Activated naive CD4-positive, alpha-beta T cell (primary cell): ENCODE measurements at places on chromosomes 7 and 10.
A peak's percentile ranks its signal among the peaks of the same experiment; 100 is the strongest.

GRCh38 chr10:75512203-75512933 lies 80.9 kb downstream of the LRMDA start:
- DNase-seq: no peak

DNA sequence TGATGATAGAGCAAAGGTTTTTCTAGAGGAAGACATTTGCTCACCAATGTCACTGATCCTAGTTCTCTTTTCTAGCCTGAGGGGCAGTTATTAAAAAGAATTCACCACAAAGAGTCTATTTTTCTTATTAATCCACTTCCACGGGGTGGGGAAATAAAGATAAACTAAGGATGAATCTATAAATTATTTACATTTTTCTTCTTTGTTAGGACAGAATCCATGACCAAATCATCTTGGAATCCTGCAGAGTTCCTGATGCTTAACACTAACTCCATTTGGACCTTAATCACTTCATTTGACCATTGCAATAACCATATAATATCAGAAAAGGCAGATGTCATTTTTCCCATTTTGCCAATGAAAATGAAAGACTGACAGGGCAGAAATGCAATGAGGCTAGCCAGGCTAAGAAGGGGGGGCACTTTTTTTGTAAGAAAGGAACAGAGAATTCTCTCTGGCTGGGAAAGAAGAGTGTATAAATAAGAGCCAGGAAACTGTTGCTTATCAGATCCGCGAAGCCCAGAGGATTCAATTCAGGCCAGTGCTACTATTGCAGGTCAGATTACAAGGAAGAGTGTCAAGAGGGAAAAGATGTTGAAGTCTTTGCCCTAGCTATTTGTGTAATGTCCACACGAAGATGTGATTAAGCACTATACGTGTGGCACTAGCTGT lies 433.2 kb downstream of the TNS3 start:
- no peak for DNase-seq

GRCh38 chr10:74799721-74800221 lies 26.6 kb upstream of the KAT6B start:
- no peak for DNase-seq

DNA sequence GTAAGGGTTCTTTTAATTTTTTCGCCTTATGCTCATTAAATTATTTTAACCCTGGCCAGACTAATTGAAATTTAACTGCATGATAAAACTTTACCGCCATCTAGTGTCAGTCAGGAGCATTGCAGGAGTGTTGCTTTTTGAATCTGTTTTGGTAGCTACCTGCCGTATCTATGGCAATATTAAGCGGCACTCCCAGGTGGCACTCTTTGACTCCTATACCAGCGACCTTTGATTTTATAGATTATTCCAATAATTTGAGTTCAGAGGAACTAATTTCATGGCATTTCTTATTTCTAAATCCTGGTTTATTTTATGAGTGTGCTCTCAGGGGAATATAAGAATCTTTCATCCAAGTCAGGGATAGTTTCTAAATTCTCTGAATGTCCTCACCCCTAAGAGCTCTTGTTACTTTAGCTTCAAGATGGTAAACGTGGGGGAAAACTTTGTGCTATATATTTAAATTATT lies 198.9 kb downstream of the REEP3 start:
- no peak for DNase-seq

DNA sequence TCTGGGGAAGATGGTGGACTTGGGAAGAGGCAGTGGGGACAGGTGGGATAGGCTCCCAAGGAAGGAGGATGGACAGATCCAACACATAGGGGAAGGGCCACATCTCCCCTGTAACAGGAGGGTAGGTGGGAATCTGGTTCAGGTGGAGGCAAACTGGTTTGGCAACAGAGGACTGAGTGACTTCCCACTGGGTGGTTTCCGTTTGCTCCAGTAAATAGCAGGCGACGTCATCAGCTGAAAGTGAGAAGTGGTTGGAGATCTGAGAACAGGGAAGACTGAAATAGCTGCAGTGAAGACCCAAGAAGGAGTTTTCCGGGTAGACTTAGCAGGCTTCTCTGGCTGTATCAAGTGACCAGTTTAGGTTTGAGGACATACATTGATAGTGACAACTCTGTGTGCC lies 504.4 kb downstream of the GALNT17 start:
- DNase-seq: no peak

GRCh38 chr10:96017191-96017687 lies 26.1 kb upstream of the CCNJ start:
- DNase-seq: no peak

- DNase-seq: no peak
These were observed 90.3 kb downstream of the INPP5A start for GRCh38 chr10:132627666-132628531.

DNA sequence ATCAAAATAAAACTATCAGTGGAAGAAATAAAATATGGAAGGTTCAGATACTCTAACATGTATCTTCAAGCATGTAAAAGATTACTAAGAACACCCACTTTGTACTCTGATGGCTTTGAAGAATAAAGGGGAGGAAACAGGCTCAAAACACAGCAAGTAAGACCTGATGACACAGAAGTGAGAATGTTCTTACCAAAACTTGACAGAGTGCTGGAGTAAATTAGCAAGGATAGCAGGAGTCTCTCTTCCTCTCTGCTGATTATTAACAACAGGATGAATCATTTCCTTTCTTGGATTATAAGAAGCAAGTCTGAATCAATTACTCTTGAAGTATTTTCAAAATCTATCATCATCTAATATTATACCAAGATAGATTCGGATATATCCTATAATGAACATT lies 47.5 kb downstream of the GLI3 start:
- DNase-seq: no peak

GRCh38 chr7:106283501-106283830 lies 1.3 kb downstream of the NAMPT start:
- no peak for DNase-seq

DNA sequence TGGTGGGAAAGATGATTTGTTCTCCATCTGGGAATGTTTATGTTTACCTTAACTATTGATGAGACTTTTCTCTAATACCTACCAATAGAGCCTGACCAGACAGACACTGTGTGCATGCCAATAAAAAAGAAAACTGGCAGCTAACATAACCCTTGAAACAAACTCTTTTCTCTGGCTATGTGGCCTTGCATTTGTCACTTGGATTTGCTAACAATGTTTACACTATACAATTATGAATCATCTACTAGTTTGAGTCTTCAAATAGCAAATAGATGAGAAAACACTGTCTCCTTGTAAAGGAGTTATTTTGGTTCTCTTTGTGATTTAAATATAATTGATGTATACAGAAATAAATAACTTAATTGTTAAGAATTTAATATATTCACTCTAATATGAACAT lies 273.1 kb downstream of the SEMA3D start:
- no peak for DNase-seq

GRCh38 chr10:8731121-8732095 lies 676.9 kb downstream of the GATA3 start:
- DNase-seq: no peak

- DNase-seq: no peak
These were observed 564.5 kb upstream of the IGFBP3 start for GRCh38 chr7:46485481-46486065.

- DNase-seq: peak; percentile 17
These were observed 10.9 kb downstream of the SEC31B start for GRCh38 chr10:100508691-100509150.

DNA sequence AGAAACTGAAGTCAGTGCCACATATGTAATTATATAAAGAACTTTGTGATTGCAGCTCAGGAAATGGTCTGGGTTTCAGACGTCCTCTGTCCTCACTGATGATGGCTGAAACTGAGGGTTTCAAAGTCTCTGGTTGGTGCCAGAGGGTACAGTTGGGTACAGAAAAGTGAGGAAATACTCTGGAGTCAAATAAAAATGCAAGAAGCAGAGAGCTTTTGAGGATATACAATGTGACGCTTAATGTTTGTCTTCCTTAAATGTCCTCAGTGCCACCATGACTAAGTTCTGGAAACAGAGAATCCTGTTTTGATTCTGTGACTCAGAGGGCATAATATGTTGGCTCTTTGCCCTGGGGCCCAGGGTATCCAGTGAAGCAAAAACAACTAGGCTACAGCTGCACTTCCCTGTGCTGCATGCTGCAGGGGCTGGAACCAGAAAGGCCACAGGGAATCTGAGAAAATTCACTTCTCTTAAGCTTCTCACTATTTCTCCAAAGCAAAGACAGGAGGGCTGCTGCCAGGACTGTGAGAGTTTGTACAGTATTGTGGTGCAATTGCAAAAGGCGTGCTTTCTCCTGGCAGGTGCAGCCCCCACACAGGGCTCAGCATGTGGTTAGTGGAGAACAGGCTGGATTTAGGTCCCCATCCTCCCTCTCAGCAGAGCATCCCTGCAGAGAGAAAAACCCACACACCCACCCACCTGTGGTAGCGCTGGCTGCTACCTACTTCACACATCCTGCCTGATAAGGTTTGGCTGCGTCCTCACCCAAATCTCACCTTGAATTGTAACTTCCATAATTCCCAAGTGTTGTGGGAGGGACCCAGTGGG lies 169.5 kb upstream of the SVIL start:
- no peak for DNase-seq

DNA sequence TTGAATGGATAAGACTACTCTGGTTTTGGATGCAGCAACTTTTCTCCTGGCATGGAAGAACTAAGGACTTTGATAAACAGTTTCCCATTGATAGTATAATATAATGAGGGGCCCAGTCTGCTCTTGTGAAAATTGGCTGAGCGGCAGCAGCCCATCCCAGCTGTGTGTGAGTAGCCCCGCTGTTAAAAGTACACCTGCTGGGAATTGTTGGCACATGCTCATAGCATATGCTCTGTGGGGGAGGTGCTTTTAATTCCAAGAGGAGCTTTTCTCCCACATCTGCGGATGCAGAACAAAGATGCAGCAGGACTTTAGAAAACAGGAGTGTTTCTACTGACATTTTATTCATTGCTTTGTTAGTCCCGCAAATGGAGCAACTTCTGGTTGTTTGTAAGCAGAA lies 19.0 kb downstream of the SRI start:
- no peak for DNase-seq

DNA sequence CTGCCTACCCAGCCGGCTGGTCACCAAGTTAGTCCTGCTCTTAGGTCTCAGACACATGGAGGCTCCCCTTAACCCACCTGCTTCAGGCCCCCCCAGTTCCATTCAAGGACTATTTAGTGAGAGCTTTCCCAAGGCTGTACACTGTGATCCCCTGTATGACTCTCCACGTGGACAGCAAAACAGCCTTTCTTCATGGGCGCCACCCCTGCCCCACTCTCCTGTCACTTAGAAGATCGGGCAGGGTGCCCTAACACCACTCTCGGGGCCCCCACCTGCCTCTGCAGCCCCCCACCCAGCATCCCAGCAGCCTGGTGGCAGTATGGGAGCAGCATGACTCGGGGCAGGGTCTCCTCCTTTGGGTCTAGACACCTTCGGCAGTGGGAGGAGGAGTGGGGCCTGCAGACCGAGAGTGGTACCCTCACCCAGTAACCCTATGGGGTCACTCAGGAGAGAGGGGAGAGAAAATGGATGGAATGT lies 116.6 kb downstream of the PTPN20 start:
- DNase-seq: no peak

- DNase-seq: no peak
These were observed 19.0 kb upstream of the CAPZA2 start for GRCh38 chr7:116843378-116843777.

DNA sequence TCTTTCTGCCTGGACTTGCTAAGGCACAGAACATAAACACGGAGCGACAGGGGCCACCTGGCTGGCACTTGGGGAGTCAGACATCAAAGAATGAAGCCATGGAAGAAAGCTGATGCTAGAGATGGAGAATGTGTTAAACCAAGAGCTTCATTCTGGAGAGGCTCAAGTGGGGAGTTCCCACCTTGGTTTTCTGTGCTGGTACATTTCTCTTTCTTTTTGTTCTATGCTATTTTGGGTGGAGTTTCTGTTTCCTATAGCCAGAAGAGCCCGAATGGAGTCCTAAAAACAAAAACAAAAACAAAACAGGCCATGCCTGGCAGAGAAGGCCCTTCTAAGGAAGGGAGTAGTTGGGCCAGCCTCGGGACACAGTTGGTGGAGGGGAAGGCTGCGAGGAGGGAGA lies 148.4 kb upstream of the PRR15 start:
- DNase-seq: no peak

- DNase-seq: no peak
These were observed 20.4 kb downstream of the TECPR1 start for GRCh38 chr7:98231493-98232262.

GRCh38 chr10:73734796-73735305 lies 9.3 kb upstream of the SEC24C start:
- DNase-seq: no peak

DNA sequence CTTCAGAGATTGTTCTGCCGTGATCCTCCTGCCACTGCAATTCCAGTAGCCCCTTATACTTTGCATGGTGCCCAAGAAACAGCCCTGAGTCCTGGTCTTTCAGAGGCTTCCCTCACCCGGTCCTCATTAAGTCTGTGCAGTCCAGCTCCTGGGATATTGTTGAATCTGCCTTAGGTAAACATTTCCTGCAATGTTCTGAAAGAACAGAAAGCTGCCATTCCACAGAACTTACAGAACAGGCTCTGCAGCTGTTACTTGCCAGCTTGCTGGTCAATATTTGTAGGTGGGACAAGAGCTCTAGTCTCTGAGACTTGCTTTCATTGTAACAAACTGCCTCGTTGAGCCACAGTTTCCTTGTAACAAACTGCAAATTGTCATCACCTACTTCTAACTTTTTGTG lies 115.0 kb upstream of the KIF5B start:
- no peak for DNase-seq

DNA sequence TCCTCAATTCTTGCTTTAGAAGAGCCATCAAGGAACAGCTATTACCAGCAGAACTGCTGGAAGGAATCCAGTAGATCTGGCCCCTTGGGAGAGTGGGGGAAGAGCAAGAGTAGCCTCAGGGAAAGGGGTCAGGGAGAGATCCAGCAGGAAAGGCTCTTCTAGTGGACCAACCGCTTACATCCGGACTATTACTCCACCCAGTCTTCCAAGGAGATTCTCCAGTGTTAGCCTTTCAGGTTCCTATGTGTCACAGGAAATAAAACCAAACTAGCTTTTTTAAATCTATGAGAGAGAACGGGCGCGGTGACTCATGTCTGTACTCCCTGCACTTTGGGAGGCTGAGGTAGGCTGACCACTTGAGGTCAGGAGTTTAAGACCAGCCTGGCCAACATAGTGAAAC lies 34.3 kb downstream of the TET1 start:
- DNase-seq: no peak

DNA sequence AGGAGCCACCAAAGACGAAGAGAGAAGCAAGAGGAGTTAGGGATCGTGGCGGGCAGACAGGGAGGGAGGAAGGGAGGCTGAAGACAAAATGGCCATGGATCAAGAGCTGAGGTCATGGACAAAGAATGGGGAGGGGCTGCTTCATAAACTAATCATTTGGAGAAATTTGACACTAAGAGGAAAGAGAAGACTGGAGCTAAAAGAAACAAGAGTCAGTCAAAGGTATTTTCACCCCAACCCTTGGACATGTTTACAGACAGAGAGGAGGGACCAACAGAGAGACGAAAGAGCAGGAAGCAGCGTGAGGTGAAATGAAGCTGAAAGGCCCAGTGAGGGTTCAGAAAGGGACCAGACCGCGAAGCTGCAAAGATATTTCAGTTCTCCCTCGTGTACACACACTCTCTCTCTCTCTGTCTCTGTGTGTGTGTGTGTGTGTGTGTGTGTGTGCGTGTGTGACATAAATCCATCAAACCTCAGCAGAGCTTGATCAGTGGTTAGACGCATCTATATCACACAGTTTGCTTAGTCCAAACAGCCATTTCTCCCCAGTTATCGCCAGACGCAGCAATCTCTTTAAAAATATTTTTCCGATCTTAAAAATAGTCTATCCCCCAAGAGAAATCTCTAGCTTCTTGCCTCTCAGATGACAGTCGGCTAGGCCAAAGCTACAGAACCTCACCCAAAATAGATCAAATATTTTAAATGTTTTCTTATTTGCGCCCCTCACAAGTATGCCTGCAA lies 12.5 kb upstream of the CALD1 start:
- no peak for DNase-seq

GRCh38 chr7:35026150-35026549 lies 11.1 kb downstream of the DPY19L1 start:
- no peak for DNase-seq
